ENCODE measurements at places on chromosomes 16 and 17. TPM values are rescaled to one million over a fixed set of nuclear protein-coding genes. Genes with fewer than 3 reads are reported as not detected.

DNA sequence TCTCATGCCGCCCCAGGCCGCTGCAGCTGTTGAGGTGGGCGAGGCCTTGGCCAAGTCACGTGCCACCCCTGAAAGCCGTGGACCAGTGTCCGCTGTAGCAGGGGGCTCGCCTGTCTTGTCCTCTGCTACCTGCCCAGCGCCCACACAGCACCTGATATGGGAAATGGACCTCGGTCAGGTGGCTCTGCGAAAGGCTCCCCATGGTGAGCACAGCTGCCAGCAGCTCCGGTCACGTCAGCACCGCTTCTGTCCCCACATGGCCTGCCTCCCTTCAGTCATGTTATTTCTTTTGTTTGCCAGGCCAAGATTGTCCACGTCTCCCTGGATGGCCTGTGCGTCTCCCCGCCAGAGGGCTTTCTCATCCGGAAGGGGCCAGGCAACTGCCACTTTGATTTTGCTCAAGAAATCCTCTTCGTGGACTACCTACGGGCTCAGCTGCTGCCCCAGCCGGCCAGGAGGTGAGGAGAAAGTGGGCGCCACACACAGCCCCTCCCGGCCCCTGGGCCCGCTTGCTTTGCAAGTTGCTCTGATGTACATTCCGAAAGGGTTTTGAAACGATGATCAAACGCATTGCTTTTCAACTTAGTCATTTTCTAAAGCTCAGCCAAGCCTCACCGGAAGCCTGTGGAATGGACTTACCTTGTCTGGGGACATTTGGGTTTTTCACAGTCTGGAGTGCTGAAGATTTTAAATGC lies 219.8 kb downstream of the KATNIP start:
- no peaks in the 10 kb centered on the region for H3K27me3 ChIP-seq
- peaks cover 3% of the 10 kb centered on the region for H3K36me3 ChIP-seq
- no peak overlapping the region for H3K27ac ChIP-seq
- no peak overlapping the region for H3K4me3 ChIP-seq
- no peaks in the 10 kb centered on the region for H3K4me1 ChIP-seq

- DNase-seq = no peak
- H3K4me1 ChIP-seq = peaks cover 18% of the 10 kb centered on the region
- no peak overlapping the region for H3K4me3 ChIP-seq
- peak overlapping the region; percentile 24 for H3K27ac ChIP-seq
- peaks cover 71% of the 10 kb centered on the region for H3K36me3 ChIP-seq
- no peaks in the 10 kb centered on the region for H3K27me3 ChIP-seq
Measured at GRCh38 chr16:58589326-58589905, 40.2 kb downstream of the CNOT1 start.

DNA sequence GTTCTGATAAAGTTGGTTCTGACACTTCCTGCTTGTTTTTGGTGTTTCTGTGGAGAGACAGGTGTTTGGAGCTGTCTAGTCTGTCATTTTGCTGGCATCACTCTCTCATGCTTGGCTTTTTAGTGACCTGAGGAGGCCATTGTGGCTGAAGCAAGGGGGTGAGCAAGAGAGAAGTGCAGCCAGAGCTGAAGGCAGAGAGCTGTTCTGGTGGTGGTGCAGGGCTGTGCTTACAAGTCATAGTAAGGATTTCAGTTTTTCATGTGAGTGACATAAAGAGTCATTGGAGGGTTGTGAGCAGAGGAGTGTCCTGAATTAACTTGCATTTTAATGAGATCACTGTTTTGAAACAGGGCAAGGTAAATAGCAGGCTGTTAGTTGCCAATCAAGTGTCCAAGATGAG lies 97.5 kb downstream of the CHD9 start:
- peaks cover 19% of the 10 kb centered on the region for H3K36me3 ChIP-seq
- H3K4me1 ChIP-seq = no peaks in the 10 kb centered on the region
- DNase-seq = no peak

DNA sequence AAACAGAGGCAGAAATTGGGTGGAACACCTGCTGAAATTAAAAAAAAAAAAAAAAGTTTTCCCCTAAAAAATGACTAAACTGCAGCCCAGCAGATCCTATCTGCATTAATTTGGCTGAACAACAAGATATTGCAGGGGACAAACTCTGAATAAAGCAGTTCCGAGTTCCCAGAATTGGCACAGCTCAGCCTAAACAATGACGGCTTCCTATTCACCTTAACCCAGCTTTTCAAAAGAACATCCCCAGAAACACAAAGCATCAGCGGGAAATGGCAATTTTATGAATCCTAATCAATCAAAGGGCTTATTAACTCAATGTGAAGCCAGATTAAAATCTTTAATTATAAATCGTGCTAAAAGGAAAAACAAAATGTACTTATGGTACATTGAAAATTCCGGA lies 497.8 kb upstream of the ZFHX3 start:
- peaks cover 44% of the 10 kb centered on the region for H3K27me3 ChIP-seq
- no peaks in the 10 kb centered on the region for H3K36me3 ChIP-seq
- H3K4me3 ChIP-seq = no peak overlapping the region

- no peaks in the 10 kb centered on the region for H3K27me3 ChIP-seq
- peak overlapping the region; percentile 96 for H3K27ac ChIP-seq
- H3K36me3 ChIP-seq = peaks cover 15% of the 10 kb centered on the region
- H3K4me1 ChIP-seq = peaks cover 40% of the 10 kb centered on the region
- peak; percentile 79 for DNase-seq
Measured at GRCh38 chr17:45410144-45411091, 22.3 kb downstream of the ARHGAP27 start.

- H3K36me3 ChIP-seq = no peaks in the 10 kb centered on the region
- H3K4me3 ChIP-seq = no peak overlapping the region
- no peak for DNase-seq
- H3K27ac ChIP-seq = no peak overlapping the region
- no peaks in the 10 kb centered on the region for H3K27me3 ChIP-seq
Measured at GRCh38 chr16:78195797-78196196, 96.3 kb downstream of the WWOX start.

DNA sequence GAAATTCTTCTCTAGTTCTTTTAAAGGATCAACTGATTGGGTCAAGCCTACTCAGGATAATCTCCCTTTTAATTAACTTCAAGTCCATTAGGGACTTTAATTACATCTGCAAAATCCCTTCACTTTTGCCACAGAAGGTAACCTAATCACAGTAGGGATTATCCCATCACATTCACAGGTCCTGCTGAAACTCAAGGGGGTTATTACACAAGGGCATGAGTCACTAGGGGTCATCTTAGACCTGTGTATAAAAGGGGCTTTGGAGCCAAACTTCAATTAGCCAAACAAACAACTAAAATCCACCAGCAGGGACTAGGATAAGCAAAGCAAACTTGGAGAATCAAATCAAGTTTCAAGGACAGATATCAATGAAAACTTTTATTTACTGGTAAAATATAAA lies 19.4 kb downstream of the CIAPIN1 start:
- no peaks in the 10 kb centered on the region for H3K27me3 ChIP-seq
- peaks cover 40% of the 10 kb centered on the region for H3K36me3 ChIP-seq
- DNase-seq = no peak
- no peak overlapping the region for H3K27ac ChIP-seq
- H3K4me3 ChIP-seq = no peak overlapping the region

DNA sequence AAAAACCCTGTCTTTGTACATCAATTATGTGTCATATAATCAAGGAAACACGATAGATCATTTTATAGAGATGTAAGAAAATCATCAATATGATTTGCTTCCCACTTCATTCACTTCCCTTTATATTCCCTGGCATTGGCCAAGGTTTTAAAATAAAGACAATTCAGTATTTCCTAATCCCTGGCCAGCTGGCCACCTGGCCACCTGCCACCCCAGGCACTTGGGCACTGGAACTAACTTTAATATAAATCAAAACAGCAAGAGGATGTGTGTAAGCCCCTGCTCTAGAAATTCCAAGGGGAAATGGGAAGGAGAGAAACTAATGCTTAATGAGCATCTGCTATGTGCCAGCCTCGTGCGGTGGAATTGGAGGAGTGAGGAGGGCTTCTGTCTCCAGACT lies 58.6 kb upstream of the TOB1 start:
- H3K27me3 ChIP-seq = no peaks in the 10 kb centered on the region
- H3K27ac ChIP-seq = no peak overlapping the region
- H3K4me3 ChIP-seq = no peak overlapping the region
- H3K4me1 ChIP-seq = peaks cover 14% of the 10 kb centered on the region
- no peaks in the 10 kb centered on the region for H3K36me3 ChIP-seq

- H3K4me1 ChIP-seq = no peaks in the 10 kb centered on the region
- no peak for DNase-seq
- H3K27me3 ChIP-seq = peaks cover 20% of the 10 kb centered on the region
- H3K4me3 ChIP-seq = no peak overlapping the region
Measured at GRCh38 chr16:65116216-65116615, 5.6 kb downstream of the CDH11 start.

- H3K27ac ChIP-seq = no peak overlapping the region
- H3K27me3 ChIP-seq = no peaks in the 10 kb centered on the region
- peaks cover 3% of the 10 kb centered on the region for H3K36me3 ChIP-seq
- no peak overlapping the region for H3K4me3 ChIP-seq
- no peak for DNase-seq
Measured at GRCh38 chr17:65564793-65565192, 3.3 kb upstream of the AXIN2 start.

NDUFB10 gene
- 113 TPM for total RNA-seq

KRTAP9-8 gene
- total RNA-seq = not detected

SDR42E2 gene
- not detected for total RNA-seq

SSTR5 gene
- total RNA-seq = not detected

RIPOR1 gene
- 24.1 TPM for total RNA-seq
